ENCODE measurements at places on chromosomes 11 and 22.

DNA sequence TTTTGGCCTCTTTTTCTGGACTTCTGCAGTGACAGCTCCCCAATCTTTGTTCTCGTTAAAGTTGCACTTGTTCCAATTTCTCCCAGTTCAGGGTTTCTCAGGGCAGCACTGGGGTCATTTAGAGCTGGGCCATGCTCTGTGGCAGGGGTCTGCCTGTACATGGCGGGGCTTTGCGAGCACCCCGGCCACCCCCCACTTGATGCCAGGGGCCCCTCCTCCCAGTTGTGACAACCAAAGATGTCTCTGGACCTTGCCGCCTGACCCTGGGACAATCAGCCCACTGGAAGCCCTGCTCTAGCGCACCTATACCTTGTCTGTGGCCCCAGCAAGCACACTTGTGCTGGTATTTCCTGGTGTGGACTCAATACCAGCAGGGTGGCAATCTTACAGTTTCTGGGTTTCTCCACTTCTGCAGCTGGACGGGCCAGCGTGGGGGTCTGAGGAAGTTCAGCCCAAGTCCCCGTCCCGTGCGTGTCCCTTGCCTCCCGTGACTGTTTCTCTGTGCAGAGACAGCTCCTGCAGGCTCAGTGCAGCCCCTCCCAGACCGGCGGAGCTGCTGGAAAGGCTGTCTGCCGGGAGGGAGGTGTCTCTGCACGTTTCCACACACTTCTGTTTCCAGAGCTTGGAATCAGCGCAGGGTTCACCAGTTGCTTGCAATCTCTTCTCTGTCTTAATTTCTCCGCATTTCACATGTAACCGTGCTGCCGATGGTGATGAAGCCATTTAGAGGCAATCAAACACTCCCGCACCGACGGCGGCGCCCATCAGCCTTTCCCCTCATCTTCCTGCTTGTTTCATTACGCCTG is 1328.9 kb downstream of the BRD1 start:
- ATAC-seq = no peak

- no peak for ATAC-seq
Observed at GRCh38 chr11:75919525-75919924, 104.5 kb downstream of the UVRAG start.

DNA sequence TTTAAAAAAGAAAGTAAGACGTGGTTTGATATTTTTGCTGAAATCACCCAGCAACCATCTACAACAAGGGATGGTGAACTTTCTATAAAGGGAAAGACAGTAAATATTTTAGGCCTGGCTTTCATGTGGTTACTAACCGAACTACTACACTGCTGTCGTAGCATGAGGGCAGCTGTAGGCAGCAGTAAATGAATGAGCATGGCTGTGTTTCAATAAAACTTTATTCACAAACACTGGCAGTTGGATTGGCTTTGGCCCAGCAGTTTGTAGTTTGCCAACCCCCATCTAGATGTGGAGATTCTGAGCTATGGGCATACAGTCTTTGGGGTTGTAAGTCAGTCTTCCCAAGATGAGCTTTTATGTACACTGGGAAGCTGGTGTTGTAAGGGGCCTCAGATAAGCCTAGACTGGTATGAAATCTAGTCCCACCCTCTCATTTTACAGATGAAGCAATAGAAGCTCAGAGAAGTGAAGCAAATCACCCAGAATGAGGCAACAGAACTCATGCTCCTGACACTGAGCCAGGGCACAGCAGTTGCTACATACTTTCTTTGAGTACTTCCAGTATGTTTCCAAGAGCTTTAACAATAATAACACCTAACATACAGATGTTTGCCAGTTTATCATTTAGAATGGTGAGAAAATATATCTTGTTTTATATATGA is 204.4 kb downstream of the ADAMTS15 start:
- no peak for ATAC-seq

GRCh38 chr11:87030458-87031054 is 7.2 kb upstream of the TMEM135 start:
- no peak for ATAC-seq

- peak; percentile 69 for ATAC-seq
Observed at GRCh38 chr11:113675003-113675561, 31.0 kb downstream of the TMPRSS5 start.

GRCh38 chr22:21624880-21625791 is 4.7 kb downstream of the YDJC start:
- no peak for ATAC-seq

- ATAC-seq = no peak
Observed at GRCh38 chr11:22432291-22433093, 94.3 kb downstream of the SLC17A6 start.

DNA sequence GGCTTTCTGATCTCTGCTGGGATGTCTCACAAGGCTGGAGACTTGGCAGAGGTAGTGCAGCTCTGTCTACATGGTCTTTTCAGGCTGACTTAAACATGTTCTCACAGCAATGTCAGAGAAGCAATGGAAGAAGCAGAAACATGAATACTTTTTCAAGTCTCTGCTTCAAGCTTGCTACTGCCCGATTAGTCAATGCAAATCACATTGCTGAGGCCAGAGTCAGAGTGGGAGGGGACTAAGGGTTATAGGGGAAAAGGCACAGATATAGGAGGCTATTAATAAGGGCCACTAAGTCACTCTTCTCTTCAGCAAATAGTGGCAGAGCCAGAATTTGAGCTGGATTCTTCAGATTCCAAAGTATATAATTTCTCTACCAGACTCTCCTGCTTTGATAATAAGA is 390.5 kb downstream of the TMEM135 start:
- no peak for ATAC-seq

DNA sequence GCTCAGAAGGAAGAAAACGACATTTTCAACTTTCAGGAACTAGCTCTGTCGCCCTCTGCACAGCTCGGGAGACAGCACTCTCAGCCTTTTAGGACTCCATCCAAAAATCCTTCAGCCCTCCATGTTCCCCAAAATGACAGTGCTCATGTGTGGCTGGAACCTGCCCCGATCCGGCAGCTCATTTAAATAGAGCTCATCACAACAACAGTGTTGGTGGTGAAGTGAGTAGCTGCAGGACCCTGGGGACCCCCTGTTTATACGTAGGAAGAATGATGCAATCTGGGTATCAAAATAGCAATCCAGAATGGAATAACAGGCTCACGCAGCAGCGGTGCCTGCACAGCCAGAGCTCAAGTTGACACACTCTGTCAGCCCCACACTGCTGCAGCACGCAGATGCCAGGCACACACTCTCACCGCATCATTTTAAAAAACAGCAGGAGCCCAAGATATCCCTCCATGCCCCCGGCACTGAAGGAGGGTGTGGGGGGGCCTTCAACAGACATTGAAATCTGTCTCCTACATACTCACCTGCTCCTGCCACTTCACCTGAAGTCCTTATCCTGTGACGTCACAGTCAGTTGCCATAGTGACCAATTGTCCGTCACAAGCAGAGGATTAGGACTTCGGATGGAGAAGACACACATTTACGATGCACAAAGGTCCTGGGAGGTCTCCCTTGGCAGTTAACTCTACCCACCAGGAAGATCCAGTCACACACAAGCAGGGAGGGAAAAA is 24.0 kb downstream of the TRIM66 start:
- no peak for ATAC-seq

DNA sequence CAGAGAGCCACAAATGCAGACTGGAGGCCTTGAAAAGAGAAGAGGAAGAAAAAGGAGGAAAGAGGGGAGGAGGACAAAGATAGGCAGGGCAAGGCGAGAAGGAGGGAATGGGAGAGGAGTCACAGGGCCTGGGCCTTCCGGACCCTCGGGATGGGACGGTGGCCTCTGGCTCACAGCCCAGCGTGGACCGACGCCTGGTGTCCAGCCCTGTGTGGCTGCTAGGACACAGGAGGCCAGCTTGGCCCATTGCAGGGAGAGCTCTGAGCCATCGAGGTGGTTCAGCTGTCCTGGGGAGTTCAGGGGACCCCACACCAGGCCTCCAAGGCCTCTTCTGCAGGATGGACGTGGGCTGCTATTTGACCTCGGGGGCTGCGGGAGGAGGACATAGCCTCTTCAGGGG is 9.4 kb downstream of the MYO7A start:
- no peak for ATAC-seq

DNA sequence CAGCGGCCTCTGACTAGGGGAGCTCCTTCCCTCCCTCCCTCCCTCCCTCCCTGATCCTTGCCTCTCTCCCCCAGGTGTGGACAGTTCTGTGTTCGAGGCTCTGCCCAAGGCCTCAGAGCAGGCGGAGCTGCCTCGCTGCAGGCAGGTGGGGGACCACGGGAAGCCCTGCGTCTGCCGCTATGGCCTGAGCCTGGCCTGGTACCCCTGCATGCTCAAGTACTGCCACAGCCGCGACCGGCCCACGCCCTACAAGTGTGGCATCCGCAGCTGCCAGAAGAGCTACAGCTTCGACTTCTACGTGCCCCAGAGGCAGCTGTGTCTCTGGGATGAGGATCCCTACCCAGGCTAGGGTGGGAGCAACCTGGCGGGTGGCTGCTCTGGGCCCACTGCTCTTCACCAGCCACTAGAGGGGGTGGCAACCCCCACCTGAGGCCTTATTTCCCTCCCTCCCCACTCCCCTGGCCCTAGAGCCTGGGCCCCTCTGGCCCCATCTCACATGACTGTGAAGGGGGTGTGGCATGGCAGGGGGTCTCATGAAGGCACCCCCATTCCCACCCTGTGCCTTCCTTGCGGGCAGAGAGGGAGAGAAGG is 11.1 kb upstream of the POU2F3 start:
- ATAC-seq = no peak

DNA sequence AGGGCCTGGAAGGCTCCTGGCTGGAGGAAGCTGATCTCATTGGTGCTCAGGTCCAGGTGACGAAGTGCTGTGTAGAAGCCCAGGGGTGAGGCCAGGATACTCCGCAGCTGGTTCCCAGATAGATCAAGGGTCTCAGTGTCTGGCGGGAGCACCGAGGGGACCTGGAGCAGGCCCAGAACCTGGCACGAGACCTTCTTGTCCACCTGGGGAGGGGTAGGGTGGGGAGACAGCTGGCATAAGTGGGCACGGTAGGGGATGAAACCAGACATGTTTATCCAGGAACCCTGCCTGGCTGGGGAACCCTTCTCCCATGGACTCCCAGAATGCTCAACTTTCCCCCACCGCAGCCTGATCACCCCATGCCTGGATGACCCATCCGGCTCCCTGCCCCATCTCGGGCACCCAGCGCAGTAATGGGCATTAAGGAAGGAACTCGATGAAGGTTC is 9.2 kb downstream of the LRRC32 start:
- no peak for ATAC-seq

- peak; percentile 90 for ATAC-seq
Observed at GRCh38 chr11:66950112-66950535, 8.1 kb downstream of the PC start.

DNA sequence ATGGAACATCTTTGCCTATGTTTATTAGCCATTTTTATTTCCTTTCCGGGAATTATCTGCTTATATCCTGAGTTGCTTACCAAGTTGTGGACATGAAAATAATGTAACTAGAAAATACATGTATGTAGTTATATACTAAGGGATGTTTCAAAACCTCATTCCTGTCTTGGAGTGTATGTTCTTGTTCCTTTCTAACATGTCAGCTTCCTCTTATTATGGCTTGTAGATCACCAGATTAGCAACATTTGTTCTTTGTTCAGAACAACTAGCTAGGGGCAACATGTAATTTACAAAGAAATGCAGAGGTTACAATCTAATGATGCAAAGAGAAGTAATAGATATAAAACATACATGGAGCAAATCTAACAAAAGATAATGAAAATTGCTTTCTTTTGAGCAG is 13.1 kb upstream of the TMEM123 start:
- ATAC-seq = no peak

- ATAC-seq = no peak
Observed at GRCh38 chr11:69011624-69012091, 1.4 kb downstream of the MRGPRF start.

DNA sequence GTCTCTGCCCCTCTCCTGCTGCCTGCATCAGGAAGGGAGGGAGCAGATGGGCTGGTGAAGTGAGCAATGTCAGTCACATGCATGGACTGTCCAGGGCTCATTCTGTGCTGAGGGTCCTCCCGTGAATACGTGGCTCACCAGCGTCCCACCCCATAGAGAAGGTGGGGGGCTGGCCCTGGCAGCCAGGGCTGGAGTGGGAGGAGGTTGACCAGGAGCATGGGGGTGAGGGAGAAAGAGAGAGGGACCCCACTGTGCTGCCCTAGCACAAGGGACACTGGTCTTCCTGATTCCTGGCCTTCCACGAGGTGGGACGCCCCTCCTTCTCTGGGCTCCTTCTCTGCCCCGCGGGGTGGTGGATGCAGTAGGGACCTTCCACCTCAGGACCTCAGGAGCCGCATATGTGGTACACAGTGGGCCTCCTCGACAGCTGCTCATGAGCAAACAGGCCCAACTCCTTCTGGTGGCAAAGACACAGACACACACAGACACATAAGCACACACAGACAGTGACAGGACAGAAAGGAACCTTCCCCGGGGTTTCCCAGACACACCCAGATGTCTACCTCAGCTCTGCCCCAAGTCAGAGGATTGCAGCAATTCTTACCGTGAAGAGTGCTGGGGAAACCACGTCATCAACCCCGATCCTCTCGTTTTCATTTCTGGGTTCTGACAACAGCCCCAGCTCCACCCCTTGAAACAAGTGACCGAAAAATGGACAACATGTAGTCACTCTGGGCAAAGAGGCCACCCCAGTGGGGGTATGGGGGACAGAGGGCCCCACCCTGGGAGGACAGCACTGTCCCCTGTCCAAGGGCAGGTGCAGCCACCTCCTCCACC is 3.6 kb upstream of the APOBEC3A start:
- ATAC-seq = peak; percentile 98

GRCh38 chr22:44871782-44872181 is 119.4 kb downstream of the ARHGAP8 start:
- ATAC-seq = no peak

DNA sequence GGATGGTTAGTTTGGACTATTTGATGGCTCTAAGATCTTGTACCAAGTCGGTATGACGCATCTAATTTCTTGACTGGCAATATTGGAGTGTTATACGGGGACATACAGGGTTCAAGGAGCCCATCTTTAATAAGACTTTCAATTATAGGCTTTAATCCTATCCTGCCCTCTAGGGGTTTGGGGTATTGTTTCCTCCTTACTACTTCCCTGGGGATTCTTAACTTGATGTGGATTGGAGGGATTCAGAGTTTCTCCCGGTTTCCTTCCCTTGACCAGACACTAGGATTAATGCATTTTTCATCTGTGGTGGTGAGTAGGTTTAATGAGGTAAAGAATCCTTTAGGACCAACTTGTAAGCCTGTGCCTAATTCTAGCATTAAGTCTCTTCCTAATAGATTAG is 18.8 kb downstream of the CYP2D6 start:
- ATAC-seq = no peak

GRCh38 chr22:25564320-25564978 is at the start of gene GRK3:
GRK3 (plus strand) TSS chr22:25564675; CDS start chr22:25565041, 366 bp downstream.
- peak; percentile 74 for ATAC-seq

GRCh38 chr11:95835351-95835750 is 45.1 kb downstream of the CEP57 start:
- no peak for ATAC-seq

- ATAC-seq = peak; percentile 78
Observed at GRCh38 chr22:20550851-20551744, 43.7 kb downstream of the MED15 start.

- no peak for ATAC-seq
Observed at GRCh38 chr22:21449531-21450319, 17.5 kb upstream of the TMEM191C start.

- ATAC-seq = no peak
Observed at GRCh38 chr22:49629586-49630447, 197.9 kb downstream of the BRD1 start.
